ENCODE measurements at places on chromosomes 2 and 18.

DNA sequence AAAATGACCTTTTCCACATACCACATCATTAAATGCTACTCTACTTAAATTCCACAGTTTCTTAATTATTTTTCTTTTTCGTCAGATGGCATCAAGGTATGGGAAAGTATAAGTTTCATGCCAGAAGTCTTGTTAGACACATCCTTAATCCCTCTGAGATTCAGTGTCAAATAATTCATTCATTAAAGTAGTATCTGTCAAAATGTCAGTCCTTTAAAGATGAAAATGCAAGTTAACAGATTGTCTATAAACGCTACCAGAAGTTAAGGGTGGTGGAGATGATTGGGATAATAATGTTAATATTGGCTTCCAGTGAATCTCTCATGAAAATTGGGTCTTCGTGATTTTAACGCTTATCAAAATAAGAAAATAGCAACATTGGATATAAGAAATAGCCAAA, 504.2 kb upstream of the LINC00305 start:
- DNase-seq = no peak

DNA sequence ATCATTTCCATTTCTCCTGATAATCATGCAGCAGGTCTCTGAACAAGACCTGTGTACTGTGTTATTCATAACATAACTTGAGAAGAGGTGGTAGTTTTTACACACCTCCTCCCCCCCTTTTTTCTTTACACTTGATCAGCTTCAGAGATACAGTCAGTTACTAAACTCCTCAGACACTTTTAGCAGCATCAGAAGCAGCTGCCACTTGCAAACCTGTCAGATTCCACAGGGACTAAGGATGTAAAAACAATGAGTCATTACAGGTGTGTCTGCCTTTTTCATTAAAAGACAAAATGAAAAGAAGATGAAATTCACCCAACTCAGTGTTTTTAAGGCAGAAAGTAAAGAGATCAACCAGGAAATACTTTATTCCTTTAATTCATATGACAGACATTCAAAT, 254.0 kb downstream of the NRXN1 start:
- no peak for DNase-seq

DNA sequence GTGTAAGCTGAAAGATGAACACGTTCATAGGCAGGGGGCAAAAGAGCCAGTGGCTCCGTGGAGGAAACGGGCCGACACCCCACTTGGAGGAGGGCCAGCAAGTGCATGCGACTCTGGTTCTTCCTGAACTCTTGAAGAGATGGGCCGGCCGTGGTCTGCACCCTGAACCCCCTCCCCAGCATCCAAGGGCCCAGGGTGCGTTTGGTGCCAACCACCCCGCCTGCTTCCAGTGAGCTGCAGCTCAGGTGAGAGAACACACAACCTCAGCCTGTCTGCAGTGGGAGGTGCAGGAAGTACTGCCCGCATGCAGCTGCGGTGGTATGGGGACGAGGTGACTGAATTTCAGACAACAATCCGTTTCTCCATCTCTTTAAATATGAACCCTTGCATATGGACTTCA, 58.9 kb downstream of the ADNP2 start:
- no peak for DNase-seq

DNA sequence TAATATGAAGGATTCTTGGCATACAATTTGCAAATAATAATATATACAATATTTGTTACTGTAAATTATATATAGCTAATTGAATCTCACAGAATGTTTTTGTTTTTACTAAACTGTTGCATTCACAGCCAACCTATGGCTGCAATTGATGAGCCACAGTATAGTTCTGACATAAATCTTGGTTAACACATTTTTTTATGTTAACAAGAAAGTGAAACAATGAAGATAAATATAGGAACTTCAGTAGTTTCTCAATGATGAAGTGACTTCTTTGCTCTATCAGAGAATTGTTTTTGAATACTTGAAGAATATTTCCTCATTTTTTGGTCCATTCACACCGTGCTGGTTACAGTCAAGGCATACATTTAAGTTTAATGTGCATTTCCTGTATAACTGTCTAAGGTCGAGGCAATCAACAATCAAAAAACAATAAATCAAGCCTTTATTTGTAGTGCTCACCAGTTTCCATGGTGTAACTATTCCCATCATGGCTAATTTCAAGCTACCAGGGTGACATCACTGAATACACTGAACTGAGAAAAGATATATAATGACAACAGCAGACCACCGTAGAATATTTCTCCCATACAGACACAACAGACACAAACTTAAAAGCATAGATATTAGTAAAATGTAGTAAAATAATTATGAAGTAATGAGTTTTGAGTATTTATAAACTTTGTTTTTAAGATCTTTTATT, 12.9 kb upstream of the ETAA1 start:
- DNase-seq = no peak

DNA sequence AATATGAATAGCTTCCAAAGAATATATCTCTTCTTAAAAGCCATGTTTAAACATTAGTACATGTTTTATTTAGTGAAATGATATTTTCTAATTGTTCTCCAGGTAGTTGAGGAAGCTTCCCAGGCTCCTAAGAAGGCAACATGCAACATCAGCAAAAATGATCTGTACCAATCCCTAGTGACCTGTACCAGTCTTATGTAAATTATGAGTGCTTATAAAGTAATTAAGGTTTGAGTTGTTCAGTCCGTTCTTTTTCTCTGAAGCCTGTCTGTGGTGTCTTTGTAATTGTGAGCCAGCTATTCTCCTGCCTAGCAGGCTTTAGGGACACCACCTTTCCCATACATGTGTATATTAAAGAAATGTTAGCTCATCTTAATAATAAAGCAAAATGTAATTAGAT, 98.2 kb downstream of the PKP4 start:
- no peak for DNase-seq

- DNase-seq = no peak
These were observed 200.8 kb downstream of the PLCL1 start for GRCh38 chr2:198004921-198005829.

DNA sequence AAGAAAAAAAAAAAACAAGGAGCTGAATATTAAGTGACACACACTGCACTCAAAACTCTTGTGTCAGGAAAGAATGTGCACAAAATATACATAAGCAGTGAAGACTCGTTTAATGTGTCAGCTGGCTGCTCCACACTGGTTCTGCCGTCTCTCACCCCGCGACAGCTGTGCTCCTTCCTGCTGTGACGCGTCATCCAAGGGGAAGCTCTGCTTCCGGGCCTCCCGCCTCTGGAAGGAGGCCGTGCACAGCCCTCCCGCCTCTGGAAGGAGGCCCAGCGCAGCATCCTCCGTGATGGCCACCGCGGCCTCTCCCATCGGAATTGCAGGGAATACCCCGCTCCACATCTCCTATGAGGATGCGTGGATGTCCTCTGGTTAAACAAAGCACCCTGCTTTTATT, 151.0 kb downstream of the HDAC4 start:
- DNase-seq = no peak

GRCh38 chr2:144511937-144512336, 8.0 kb downstream of the ZEB2 start:
- no peak for DNase-seq
